ENCODE measurements at places on chromosomes 1 and 21. TPM values are rescaled to one million over a fixed set of nuclear protein-coding genes. Genes with fewer than 3 reads are reported as not detected.

ZBTB17 gene
- total RNA-seq: 29.7 TPM

DNM3 gene
- 0.72 TPM for total RNA-seq

GCSAML gene
- not detected for total RNA-seq

FAM72C gene
- 0.59 TPM for total RNA-seq

SERINC2 gene
- total RNA-seq: 10.9 TPM

CRNN gene
- not detected for total RNA-seq

SCCPDH gene
- 56.3 TPM for total RNA-seq

AMY1C gene
- total RNA-seq: not detected

PLD5 gene
- total RNA-seq: not detected

KCNQ4 gene
- not detected for total RNA-seq

NUP210L gene
- under 0.01 TPM for total RNA-seq

CELF3 gene
- not detected for total RNA-seq

SPRR2E gene
- total RNA-seq: not detected

RUNX1 gene
- 60.4 TPM for total RNA-seq

ENAH gene
- total RNA-seq: 344 TPM

KRTAP21-2 gene
- total RNA-seq: not detected

OR2L13 gene
- not detected for total RNA-seq

MR1 gene
- 33.0 TPM for total RNA-seq

All from osteoblast (primary cell).